Colonic mucosa (tissue), 4 donors: ENCODE measurements at places on chromosomes 6 and 20.

DNA sequence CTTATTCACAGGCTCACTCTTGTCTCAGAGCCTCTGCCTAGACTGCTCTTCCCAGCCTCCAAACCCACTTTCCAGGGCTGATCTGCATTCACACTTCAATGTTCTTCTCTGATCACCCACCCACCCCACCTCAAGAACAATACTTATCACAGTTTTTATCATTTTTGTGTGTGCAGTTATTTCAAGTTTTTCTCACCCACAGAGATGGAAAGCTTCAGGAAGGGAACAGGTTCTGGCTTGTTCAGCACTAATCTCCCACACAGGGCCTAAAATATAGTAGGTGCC is 160.9 kb downstream of the MRPL14 start:
- no peak for DNase-seq

- DNase-seq: no peak
These were observed 74.7 kb downstream of the PTCHD4 start for GRCh38 chr6:48036316-48036715.

- DNase-seq: no peak
These were observed 55.5 kb upstream of the RUNX2 start for GRCh38 chr6:45272626-45273025.

DNA sequence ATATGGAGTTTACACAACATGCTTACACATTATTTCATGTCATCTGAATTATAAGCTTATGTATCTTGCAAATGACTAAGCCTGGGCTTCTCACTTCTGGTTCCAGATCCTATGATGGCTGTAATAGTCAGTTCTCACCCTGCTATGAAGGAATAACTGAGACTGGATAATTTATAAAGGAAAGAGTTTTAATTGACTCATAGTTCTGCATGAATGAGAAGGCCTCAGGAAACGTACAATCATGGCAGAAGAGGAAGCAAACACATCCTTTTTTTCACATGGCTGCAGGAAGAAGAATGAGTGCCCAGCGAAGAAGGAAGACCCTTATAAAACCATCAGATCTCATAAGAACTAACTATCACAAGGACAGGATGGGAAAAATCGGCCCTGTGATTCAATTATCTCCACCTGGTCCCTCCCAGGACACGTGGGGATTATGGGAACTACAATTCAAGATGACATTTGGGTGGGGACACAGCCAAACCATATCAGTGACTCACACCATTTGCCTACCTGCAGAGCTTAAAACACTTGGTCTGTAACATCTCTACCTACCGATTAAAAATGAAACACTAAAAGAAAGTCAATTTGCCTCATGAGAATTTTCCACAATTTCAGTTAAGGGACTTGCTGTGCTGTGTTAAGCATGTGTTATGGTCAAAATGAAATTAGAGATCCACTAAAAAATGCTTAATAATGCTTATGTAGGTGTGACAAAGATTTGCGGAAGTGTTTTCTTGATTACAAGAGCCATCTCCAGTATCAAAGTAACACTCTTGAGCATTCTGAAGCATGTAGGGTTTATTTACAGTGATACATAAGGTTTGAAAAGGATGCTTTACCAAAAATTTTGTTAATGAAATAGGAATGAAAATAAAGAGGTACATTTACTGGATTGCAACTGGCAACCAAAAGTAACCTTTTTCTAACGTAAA is 2.2 kb upstream of the RWDD1 start:
- DNase-seq: no peak

GRCh38 chr6:170286934-170287265 is 4.0 kb downstream of the DLL1 start:
- DNase-seq: no peak
